Aorta (tissue), 5 donors: ENCODE measurements at places on chromosomes 5 and 9.
A peak's percentile ranks its signal among the peaks of the same experiment; 100 is the strongest.

DNA sequence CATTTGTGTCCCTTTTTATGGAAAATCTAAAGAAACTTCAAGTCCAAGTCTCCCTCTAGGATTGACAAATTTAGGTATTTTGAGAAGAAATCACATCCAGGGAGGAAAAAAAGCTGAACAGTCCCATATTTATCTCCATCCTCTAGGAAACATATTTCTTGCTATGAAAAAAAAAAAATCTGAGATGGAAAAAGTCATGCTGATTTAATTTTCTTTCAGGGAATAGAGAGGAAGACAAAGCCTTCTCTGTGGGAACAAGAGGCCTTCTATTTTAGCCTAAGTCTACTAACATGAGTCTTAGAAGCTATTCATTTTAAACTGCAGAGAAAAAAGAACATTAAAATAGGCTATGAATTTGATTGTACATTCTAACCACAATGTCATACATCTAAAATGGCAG is 63.1 kb upstream of the CDK5RAP2 start:
- no peak for DNase-seq
- H3K4me1 ChIP-seq: no peaks in the 10 kb centered on the region
- no peak overlapping the region for H3K27ac ChIP-seq
- H3K4me3 ChIP-seq: no peak overlapping the region
- H3K36me3 ChIP-seq: no peaks in the 10 kb centered on the region

DNA sequence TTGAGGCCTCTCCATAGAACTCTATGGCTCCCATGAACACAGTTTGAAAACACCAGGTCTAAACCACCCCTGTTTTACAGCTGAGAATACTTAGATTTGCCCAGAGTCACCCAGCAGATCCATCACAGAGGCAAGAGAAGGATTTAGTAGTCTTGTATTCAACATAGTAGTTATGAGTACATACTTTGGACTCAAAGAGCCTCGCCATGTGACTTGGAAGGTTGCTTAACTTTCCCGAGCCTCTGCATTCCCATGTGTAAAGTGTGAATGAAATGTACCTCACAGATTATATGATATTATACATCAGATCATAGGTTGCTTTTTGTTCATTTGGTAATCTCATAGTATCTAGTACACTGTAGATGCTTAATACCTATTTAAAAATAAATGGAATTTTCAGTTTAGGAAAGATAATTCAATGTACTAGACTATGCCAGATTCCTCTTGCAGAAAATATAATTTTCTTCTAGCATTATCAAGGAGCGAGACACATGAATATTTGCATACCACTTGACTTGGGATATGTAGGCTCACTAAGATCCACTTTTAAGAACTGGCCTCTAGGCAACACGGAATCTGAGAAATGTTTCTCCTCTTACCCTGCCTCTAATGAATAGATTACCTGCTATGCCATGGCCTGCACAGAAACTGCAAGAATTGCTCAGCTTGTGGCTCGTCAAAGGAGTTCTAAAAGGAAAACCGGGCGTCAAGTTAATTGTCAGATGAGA is 18.6 kb downstream of the TDRD7 start:
- no peak overlapping the region for H3K4me3 ChIP-seq
- no peak overlapping the region for H3K27ac ChIP-seq
- H3K36me3 ChIP-seq: peaks cover 7% of the 10 kb centered on the region
- no peaks in the 10 kb centered on the region for H3K4me1 ChIP-seq
- H3K27me3 ChIP-seq: no peaks in the 10 kb centered on the region

GRCh38 chr9:112012026-112012902 is 115.7 kb downstream of the UGCG start:
- H3K4me1 ChIP-seq: no peaks in the 10 kb centered on the region
- H3K4me3 ChIP-seq: no peak overlapping the region
- no peaks in the 10 kb centered on the region for H3K27me3 ChIP-seq
- DNase-seq: peak; percentile 85

GRCh38 chr5:28110781-28111180 is 1072.4 kb upstream of the CDH9 start:
- H3K27ac ChIP-seq: no peak overlapping the region
- no peaks in the 10 kb centered on the region for H3K27me3 ChIP-seq
- no peaks in the 10 kb centered on the region for H3K36me3 ChIP-seq
- DNase-seq: no peak
- H3K4me3 ChIP-seq: no peak overlapping the region

GRCh38 chr5:157347301-157348048 is 81.6 kb downstream of the CYFIP2 start:
- DNase-seq: no peak
- H3K27me3 ChIP-seq: no peaks in the 10 kb centered on the region
- H3K27ac ChIP-seq: no peak overlapping the region
- peaks cover 2% of the 10 kb centered on the region for H3K36me3 ChIP-seq

DNA sequence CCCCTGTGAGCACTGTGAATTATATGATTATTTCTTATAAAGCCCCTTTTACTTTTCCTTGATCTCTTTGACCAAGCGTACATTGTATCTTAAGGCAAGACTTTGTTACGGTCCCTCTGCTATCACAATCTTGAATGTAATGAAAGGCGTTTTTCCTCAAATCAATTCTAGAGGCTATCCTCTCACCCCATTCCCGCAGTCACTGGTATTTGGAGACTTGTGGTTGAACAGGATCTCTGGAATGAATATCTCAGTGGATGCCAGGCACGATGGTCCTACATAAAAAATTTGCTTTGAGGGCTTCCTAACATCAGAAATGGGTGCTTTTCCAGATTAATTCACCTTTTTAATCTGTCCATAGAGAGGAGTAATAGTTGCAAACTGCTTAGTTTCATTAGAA is 151.4 kb upstream of the PAPPA start:
- no peak for DNase-seq
- no peaks in the 10 kb centered on the region for H3K27me3 ChIP-seq
- no peaks in the 10 kb centered on the region for H3K36me3 ChIP-seq
- H3K27ac ChIP-seq: no peak overlapping the region
- H3K4me1 ChIP-seq: no peaks in the 10 kb centered on the region
- H3K4me3 ChIP-seq: no peak overlapping the region

GRCh38 chr9:106657926-106658325 is 205.0 kb upstream of the ZNF462 start:
- H3K4me1 ChIP-seq: no peaks in the 10 kb centered on the region
- H3K27ac ChIP-seq: no peak overlapping the region
- no peaks in the 10 kb centered on the region for H3K27me3 ChIP-seq
- H3K4me3 ChIP-seq: no peak overlapping the region

DNA sequence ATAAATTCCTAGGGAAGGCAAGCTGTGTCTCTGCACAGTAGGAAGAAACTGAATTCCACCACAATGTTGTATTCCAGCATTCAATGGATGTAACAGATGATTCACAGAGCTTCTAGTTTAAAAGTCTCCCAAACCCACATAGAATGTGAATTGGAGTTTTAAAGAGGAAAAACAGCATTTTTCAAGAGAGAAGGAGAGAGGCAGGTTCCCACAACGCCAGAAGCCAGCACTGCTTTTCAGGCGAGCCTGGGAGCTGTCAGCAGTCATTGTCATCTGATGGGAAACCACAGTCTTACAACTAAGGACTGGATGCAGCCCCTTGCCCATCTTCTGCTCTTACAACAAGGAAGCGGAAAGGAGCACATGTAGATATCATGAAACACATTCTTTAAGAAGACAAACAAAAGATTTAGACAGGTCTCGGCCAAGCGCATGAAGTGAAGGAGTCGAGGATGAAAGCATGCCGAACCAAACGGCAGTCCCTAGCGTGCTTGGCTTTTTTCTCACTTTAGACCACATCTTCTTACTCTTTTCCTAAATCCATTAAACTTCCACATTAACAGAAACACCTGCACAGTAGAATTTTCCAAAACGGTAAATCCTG is 638 bp downstream of the DIRAS2 start:
- H3K27me3 ChIP-seq: no peaks in the 10 kb centered on the region
- no peaks in the 10 kb centered on the region for H3K4me1 ChIP-seq
- no peak for DNase-seq
- no peak overlapping the region for H3K27ac ChIP-seq
- H3K36me3 ChIP-seq: no peaks in the 10 kb centered on the region

DNA sequence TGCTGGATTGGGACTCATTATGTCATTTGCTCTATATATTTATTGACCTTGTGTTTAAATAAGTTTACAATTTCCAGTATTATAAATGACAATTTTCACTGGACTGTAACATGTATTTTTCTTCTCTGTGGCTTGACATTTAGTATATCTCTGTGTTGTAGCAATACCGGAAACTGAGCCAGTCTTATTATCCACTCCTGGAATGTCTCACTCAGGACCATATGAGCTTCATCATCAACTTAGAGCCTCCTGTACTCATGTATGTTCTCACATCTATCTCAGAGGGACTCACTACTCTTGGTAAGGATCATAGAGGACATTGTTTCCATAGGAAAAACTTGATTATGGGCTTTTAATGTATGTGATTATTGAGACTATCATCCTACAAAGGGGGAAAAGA is 66.5 kb upstream of the TLX3 start:
- H3K4me3 ChIP-seq: no peak overlapping the region
- DNase-seq: no peak
- no peaks in the 10 kb centered on the region for H3K27me3 ChIP-seq
- no peak overlapping the region for H3K27ac ChIP-seq

GRCh38 chr5:4995014-4995413 is 145.1 kb upstream of the ADAMTS16 start:
- no peak overlapping the region for H3K27ac ChIP-seq
- H3K4me3 ChIP-seq: no peak overlapping the region
- H3K36me3 ChIP-seq: no peaks in the 10 kb centered on the region
- no peaks in the 10 kb centered on the region for H3K27me3 ChIP-seq

GRCh38 chr9:87035879-87036278 is 88.6 kb upstream of the GAS1 start:
- no peaks in the 10 kb centered on the region for H3K36me3 ChIP-seq
- no peak for DNase-seq
- peaks cover 3% of the 10 kb centered on the region for H3K4me1 ChIP-seq
- no peaks in the 10 kb centered on the region for H3K27me3 ChIP-seq
- H3K27ac ChIP-seq: peak overlapping the region; percentile 93

DNA sequence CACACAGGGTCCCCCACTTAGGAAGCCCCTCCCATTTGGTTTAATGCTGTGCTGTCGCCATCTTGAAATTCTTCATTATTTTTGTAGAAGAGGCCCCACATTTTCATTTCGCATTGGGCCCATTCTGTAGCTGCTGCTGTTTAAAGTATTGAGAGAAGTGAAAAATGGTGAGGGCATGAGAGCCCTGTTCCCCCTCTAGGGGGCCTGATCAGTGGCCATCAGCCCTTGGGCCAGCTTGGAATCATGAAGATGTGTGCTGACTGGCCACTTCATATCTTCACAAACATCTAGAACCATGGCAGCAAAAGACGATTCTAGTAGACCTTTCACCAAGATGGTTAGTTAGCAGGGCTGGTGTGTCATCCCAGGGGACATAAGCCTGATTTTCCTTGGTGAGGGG is 3.3 kb downstream of the TMEM268 start:
- H3K27me3 ChIP-seq: no peaks in the 10 kb centered on the region
- H3K36me3 ChIP-seq: no peaks in the 10 kb centered on the region
- no peak overlapping the region for H3K4me3 ChIP-seq
- no peak for DNase-seq
- no peaks in the 10 kb centered on the region for H3K4me1 ChIP-seq

GRCh38 chr9:114968671-114969070 is 38.3 kb upstream of the TNFSF8 start:
- H3K36me3 ChIP-seq: no peaks in the 10 kb centered on the region
- H3K4me3 ChIP-seq: no peak overlapping the region
- no peak overlapping the region for H3K27ac ChIP-seq
- no peak for DNase-seq
- H3K27me3 ChIP-seq: no peaks in the 10 kb centered on the region

- no peaks in the 10 kb centered on the region for H3K36me3 ChIP-seq
- H3K4me3 ChIP-seq: no peak overlapping the region
- DNase-seq: no peak
- no peaks in the 10 kb centered on the region for H3K4me1 ChIP-seq
Observed at GRCh38 chr5:122262103-122262502, 49.9 kb upstream of the SNCAIP start.

DNA sequence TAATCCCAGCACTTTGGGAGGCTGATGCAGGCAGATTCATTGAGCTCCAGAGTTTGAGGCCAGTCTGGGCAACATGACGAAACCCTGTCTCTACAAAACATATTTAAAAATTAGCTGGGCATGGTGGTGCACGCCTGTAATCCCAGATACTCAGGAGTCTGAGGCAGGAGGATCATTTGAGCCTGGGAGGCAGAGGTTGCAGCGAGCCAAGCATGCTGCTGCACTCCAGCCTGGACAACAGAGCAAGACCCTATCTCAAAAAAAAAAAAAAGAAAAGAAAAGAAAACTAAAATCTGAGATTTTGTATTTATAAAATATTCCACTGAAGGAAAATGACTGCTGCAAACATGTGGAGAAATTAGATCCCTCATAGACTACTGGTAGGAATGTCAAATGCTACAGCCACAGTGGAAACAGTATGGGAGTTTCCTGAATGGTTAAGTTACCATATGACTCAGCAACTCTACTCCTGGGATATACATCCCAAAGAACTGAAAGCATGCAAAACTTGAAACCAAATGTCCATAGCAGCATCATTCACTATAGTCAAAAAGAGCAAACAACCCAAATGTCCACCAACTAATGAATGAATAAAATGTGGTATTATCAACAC is 106.1 kb downstream of the UBAP2 start:
- H3K4me1 ChIP-seq: peaks cover 5% of the 10 kb centered on the region
- no peak for DNase-seq
- no peak overlapping the region for H3K4me3 ChIP-seq
- peaks cover 3% of the 10 kb centered on the region for H3K36me3 ChIP-seq
- H3K27me3 ChIP-seq: no peaks in the 10 kb centered on the region

- peaks cover 5% of the 10 kb centered on the region for H3K4me1 ChIP-seq
- H3K4me3 ChIP-seq: no peak overlapping the region
- no peak for DNase-seq
Observed at GRCh38 chr5:150618163-150618562, 22.3 kb upstream of the SYNPO start.

GRCh38 chr9:29044959-29045358 is 1471.7 kb upstream of the C9orf72 start:
- H3K4me3 ChIP-seq: no peak overlapping the region
- H3K4me1 ChIP-seq: no peaks in the 10 kb centered on the region
- no peak overlapping the region for H3K27ac ChIP-seq

GRCh38 chr5:150780187-150780692 is 1.7 kb downstream of the SMIM3 start:
- H3K27ac ChIP-seq: peak overlapping the region; percentile 75
- no peaks in the 10 kb centered on the region for H3K36me3 ChIP-seq
- no peaks in the 10 kb centered on the region for H3K27me3 ChIP-seq
- peaks cover 6% of the 10 kb centered on the region for H3K4me1 ChIP-seq
- DNase-seq: no peak
- H3K4me3 ChIP-seq: no peak overlapping the region

GRCh38 chr9:93023521-93023815 is 35.0 kb upstream of the SUSD3 start:
- no peaks in the 10 kb centered on the region for H3K27me3 ChIP-seq
- H3K4me3 ChIP-seq: no peak overlapping the region
- no peaks in the 10 kb centered on the region for H3K36me3 ChIP-seq
- no peaks in the 10 kb centered on the region for H3K4me1 ChIP-seq
- H3K27ac ChIP-seq: no peak overlapping the region

- no peaks in the 10 kb centered on the region for H3K4me1 ChIP-seq
- H3K36me3 ChIP-seq: no peaks in the 10 kb centered on the region
- H3K27me3 ChIP-seq: no peaks in the 10 kb centered on the region
- no peak for DNase-seq
- no peak overlapping the region for H3K4me3 ChIP-seq
Observed at GRCh38 chr5:166436872-166437271, 1854.6 kb upstream of the WWC1 start.
